ENCODE measurements at places on chromosomes 1 and 21. TPM values are rescaled to one million over a fixed set of nuclear protein-coding genes. Genes with fewer than 3 reads are reported as not detected.
A peak's percentile ranks its signal among the peaks of the same experiment; 100 is the strongest.

Gene POGK
- 16.5 TPM for total RNA-seq

Gene CASQ1
- 27.0 TPM for total RNA-seq

Gene AHCTF1
- 21.1 TPM for total RNA-seq

Gene BARHL2
- not detected for total RNA-seq

Gene PAQR6
- 0.54 TPM for total RNA-seq

Gene GPA33
- total RNA-seq = 0.62 TPM

Gene GSTM1
- not detected for total RNA-seq

Gene LRRC3
- total RNA-seq = 3.3 TPM

Gene TCP10L
- 2.6 TPM for total RNA-seq

Gene KRTAP19-1
- total RNA-seq = not detected

DNA sequence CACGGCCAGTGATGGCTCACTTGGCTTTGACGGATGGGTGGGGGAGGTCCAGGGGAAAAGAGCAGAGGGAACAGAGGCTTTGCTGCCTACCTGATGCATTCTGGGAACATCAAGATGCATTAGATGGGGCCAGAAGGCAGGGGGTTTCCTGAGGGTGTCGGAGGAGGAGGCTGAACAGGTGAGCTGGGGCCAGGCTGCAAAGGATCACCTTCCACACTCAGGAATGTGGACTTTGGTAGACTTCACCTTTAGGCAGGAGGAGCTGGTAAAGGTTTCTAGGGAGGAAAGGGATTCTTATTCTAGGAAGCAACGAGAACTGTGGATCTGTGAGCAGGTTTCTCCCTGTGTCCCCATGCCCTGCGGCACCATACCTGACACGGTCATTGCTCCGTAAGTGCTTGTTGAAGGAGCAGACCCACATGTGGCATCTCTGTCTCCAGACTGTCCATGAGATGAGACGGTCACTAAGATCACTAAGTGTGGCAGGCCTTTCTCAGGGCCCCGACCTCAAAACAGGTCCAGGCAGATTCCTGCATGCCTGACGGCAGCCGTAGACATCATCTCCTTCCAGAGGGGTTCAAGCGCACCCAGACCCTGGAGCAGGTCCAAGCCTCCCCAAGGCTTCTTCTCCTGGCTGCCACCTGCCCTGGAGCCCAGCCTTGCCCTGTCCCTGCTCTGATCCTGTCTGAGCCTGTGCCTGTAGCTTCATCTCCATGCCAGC is 89.1 kb upstream of the SLC25A33 start:
- DNase-seq = no peak

- no peak for DNase-seq
Measured at GRCh38 chr1:169527001-169527400, 41.3 kb upstream of the SLC19A2 start.

DNA sequence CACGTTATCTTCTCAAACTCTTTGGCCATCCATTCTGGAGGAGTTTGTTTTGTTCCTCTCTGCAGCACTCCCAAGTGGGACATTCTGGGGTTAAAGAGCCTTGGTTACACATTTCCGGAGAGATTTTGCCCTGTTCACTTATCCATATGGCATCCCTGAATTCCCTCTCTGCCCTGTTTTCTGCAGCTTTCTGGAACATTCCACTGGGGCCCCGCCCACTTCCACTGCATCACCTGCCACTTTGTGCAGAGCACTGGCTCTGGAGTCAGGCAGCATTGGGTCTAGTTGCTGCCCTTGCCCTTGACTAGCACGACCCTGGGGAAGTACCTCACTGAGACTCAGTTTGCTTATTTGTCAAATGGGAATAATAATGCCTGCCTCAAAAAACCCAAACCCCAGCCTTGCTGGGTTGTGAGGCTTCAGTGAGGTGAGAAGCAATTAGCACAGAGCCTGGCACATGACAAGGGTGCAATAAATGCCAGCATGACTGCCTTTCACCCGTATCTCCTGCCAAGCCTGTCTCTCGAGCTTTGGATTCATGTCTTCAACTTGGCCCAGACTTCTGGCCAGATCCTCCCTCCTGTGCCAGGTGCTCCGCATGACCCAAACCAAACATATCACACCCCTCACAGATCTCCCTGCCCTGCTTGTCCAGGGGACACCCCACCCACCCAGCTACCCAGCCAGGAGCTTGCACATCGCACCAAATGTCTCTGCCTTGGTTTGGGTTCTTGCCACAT is 38.3 kb downstream of the IL6R start:
- no peak for DNase-seq

DNA sequence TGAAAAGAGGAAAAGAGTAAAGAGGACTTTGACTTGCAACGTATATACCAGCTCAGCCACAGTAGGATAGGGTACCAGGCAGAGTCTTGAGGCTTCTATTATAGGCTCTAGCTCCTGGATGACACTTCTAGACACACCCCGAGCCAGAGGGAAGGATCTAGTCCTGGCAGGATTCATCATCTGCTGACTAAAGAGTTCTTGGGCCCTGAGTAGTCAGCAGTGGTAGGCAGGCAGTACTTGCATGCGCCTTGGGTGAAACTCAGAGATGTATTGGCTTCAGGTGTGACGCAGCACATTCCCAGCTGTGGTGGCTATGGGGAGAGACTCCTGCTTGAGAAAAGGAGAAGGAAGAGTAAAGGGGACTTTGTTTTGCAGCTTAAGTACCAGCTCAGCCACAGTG is 162.3 kb upstream of the APP start:
- no peak for DNase-seq

DNA sequence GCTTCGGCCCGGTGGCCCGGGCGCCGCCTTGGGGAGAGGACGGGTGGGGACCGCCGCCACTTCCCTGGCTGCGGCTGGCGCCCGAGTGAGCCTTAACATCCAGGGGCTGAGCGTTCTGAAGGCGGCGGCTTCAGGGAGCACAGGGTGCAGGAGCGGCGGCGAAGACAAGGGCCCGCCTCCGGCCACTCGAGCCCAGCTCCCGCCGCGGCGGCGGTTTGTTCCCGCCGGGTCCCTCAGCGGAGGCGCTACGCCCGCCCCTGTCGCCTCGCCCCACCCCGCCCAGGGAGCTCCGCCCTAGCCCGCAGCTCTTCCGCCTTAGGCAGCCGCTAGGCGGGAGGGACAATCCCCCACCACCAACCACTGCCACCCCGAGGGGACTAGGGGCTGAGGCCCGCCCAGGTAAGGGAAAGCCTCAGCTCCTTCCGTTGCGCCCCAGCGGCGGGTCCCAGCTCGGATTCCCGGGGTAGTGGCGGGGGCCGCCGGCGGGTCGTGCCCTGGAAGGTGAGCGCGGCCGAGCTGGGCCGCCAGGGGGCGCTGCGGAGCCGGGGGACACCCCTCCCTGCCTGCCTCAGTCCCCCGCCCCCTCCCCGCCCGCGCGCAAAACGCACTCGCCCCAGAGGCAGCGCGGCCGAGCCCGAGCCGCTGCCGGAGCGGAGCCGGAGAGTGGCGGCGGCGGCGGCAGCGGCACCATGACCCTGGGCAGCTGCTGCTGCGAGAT is at the start of gene FOXD2:
Gene FOXD2, plus strand, starts transcription at position 598 of the 718 bp plus-strand sequence. Its CDS starts 92 bp downstream, at position 690.
- peak; percentile 92 for DNase-seq

DNA sequence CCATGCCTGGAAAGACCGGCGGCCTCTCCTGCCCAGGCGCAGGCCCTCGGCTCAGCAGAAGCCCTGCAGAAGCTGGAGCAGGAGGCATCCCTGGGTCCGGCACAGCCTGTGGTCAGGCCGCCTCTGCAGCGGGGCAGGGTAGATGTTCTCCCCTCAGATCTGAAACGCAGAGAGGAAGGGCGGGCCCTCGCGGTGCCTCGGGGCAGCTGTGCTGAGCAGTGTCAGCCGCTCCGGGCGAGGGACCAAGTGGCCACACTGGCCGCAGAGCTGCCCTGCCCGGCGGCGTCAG is 175.3 kb upstream of the ARHGEF16 start:
- no peak for DNase-seq

DNA sequence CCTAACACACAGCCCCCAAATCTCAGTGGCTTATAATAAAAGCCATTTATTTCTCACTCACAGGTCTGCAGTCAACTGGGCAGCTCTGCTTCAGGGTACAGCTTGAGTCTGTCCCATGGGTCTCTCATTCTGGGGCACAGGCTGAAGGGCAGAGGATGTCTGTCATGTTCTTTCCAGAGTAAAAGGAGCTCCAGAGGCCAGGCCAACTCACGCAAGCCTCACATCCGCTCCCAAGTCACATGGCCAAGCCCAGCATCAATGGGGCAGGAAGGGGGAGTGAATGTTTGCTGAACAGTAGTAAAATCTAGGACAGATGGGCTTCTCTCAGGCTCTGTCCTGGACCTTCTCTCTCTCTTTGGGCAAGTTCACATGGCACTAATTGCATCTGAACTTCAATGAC is 7.1 kb upstream of the SSBP3 start:
- no peak for DNase-seq

DNA sequence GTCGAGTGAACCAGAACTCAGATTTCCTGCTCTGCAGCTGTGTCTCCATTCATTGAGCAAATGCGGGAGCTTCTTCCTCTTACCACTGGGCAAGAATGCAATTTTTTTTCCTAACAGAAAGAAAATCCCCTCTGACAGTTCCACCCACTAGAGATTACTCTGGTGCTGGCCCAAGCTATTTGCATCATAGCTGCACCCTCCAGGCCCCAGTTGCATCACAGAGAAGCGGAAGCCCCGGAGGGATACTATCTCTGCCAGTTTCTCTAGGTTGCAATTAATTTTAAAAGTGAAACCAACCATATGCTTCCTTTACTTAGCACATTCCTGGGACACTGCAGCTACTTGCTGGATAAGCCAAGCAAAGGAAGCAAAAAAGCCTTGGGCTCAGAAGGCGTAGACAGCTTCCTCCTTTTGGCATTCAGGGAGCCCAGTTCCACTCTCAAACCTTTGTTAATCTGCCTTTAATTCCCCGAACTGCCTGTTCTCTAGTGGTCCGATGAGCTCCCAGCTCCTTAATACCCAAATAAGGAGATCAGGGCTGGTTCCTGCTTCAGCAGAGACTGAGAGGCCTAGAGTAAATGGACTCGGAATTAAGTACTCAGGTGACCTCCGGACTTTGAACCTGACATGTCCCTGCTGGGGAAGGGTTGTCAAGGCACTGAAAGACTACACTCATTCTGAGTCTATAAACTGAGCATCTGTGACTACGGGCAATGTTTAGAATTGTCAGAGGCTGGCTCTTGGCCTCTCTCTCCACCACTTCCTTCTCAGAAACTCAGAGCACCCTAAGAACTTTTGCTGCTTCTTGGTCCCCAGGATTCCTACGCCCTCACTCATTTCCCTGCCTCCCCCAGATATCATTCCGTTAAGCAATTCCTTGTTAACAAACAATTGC is 72.5 kb upstream of the TNFSF18 start:
- DNase-seq = peak; percentile 74

DNA sequence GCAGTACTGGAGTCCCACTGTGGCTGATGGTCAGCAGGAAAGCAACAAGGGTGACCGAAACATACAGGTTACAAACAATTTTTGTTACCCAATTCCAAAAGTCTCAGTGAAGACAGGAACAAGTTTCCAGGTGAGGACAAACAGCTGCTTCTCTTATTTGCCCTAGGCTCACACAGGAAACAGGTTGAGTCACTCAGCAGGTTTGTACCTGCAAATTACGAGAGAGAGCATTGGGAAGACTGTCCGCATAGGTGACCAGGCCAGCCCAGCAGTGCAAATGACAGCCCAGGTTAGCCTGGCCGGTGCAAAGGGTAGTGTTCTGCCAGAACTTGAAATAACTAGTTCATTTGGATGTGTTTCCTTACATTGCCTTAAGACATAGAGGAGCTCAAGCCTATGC is 40.0 kb upstream of the DSCAM start:
- no peak for DNase-seq

GRCh38 chr1:172108161-172108893 is 267.0 kb downstream of the DNM3 start:
- DNase-seq = no peak

DNA sequence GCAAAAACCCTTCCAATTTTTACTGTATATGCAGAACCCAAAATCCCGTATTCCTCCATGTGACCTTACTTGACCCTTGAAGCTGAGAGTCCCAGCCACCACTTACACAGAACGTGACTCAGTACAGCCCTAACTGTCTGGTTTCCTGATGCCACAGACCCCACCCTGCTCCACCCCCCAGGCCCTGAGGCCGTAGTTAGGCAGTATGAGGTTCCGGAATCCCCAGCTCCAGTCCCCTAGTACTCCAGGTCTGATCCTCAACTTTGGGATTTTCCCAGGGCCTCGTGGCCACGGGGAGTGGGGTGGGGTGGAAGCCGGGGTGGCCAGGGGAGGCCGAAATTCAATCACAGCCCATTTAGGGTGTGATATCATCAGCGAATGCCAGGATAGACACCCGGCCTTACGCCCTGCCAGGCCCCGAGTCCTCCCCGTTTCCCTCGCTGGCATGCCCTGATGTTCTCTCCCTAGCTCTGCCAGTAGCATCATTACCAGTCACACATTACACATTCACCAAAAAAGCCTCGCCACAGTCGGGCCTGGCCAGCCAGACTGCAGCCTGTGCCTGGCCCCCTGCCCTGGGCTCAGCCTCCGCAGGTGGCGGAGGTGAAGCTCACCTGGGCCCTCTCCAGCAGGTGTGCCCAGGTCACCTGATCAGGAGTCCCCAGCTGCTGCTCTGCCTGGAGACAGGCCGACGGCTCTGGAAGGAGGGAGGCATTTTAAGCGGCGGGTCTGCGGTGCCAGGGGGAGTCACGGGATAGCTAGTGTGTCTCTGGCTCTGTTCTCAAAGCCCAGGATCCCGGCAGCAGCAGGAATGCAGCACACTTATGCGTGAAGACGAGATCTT is 70.8 kb downstream of the SCCPDH start:
- no peak for DNase-seq

DNA sequence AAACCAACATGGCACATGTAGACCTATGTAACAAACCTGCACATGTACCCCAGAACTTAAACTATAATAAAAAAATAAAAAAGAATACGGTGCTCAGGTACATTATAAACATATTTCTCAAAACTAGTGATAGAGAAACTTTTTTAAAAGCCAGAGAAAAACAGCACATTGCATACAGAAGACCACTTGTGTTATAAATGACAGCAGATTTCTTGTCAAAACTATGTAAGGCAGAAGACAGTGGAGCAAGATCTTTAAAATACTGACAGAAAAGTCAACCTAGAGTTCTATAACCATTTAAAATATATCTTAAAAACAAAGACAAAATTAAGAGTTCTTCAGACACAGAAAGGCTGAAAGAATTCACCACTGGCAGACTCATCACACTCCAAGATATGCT is 144.7 kb downstream of the NEGR1 start:
- DNase-seq = no peak

GRCh38 chr1:8818325-8818775 is 910 bp upstream of the RERE start:
- DNase-seq = no peak

- no peak for DNase-seq
Measured at GRCh38 chr1:157978586-157979403, 14.7 kb upstream of the KIRREL1 start.

- DNase-seq = no peak
Measured at GRCh38 chr1:31783846-31784245, 19.7 kb upstream of the ADGRB2 start.

- DNase-seq = peak; percentile 45
Measured at GRCh38 chr1:153616917-153617311, 789 bp upstream of the S100A14 start.

DNA sequence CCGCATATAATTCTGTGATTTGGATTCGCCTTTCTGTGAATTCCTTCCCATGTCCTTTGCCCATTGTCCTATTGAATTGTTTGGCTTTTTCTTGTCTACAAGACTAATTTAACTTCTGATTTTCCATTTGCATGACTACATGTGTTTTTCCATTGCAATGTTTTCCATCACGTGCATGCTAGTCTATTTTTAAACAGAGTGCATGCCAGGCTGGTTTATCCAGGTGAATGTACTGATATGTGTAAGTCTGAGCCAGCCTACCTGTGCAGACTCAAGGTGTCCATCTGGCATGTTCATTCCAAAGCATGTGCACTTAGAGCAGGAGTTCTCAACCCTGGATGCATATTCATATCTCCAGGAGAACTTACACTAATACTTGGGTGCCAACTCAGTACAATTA is 59.7 kb downstream of the INAVA start:
- DNase-seq = no peak
